ENCODE measurements at places on chromosomes 11 and 22.

DNA sequence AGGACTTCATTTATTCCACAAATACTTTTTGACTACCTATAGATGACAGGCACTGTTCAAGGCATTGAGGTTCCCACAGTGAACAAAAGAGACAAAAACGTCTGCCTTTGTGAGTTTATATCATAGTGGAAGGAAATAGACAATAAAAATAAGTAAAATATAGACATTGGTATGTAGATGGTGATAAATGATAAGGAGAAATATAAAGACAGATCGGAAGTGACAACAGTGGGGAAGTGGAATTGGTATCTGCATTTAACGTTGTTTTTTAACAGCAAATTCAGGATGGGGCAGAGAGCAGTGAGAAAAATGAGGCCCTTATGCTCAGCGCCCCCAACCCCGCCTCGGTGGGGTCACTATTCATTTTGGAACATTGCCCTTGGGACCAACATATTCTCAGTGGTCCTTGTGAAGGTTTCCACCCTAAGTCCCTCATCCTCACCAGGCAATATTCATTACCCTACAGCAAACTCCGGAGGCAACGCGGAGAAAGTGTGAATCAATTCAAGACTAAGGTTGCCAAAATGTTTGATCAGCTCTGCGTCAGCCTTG, 627 bp upstream of the PEX26 start:
- no peak for DNase-seq

- no peak for DNase-seq
Observed at GRCh38 chr11:6225896-6226295, 8.5 kb downstream of the FHIP1B start.

GRCh38 chr11:10778217-10778970, 27.3 kb downstream of the CTR9 start:
- no peak for DNase-seq

GRCh38 chr11:15406851-15407351, 292.2 kb downstream of the INSC start:
- DNase-seq, result no peak

DNA sequence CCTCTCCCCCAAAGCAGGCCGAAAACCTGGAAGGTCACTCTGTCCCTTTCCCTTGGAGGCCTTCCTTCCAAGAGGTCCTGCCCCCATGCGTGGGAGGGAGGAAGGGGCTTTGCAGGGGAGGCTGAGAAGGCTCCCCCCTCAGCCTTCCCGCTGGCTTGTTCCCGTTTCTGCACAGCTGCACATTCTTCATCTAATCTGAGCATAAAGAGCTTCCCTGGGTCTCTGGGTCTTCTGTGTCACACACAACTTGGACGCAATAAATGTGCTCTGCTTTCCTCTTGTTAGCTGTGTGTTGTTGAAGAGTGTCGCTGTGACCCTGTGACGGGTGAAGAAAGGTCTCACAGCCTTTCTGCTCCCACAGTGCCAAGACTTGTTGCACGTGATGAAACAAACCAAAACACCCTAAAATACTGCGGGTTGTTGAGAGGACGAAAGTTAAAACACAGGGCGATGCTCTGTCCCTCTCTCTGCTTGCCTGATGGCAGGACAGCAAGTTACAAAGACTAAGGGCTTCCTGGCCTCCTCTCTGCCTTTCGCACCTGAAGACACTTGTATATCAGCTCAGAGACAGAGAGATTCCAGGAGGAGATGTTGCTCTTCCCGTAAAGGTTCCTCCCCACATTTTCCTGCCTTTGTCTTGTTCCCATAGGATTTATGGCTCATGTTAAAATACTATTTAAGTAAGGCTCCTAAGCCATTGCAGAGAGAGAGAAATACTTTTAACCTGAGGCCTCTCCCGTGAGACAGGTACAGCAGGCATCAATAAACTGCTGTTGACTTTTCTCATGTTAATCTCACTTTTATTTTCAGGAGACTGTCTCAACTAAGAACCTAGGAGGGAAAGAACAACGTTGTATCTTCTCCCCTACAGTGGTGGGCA, 15.4 kb upstream of the IFITM3 start:
- no peak for DNase-seq

DNA sequence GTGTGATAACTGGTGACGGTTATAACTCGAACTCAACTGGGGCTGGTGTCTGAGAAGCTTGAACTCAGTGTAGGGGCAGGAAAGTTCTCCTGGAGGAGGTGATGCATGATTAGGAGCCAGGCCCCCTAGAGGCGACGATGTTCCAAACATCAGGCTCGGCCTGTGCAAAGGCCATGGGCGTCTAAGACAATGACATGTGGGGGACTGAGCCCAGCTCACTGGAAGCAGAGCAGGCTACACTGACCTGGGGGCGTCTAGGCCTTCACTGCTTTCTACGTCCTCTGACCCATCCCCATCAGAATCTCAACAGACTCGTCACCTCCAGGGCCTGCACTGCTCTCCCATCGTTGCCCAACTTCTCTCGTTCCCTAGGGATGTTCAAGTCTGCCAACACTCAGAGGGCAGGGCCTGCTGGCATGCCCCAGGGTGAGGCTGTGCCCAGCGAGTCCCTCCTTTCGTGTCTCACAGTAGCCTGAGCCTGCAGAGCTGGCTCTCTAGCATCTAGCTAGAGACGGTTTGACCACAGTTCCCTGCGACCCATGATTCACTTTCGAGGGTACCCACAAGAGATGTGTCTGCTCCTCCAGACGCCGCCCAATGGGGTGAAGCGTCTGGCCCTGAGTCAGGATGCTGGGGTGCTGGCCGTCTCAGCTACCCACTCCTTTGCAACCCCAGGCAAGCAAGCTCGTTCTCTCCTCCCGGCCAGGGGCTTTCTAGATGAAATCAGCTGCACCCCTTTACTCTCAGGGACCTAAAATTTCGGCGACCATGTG, 1.1 kb upstream of the ATG16L2 start:
- DNase-seq, result peak; percentile 37

DNA sequence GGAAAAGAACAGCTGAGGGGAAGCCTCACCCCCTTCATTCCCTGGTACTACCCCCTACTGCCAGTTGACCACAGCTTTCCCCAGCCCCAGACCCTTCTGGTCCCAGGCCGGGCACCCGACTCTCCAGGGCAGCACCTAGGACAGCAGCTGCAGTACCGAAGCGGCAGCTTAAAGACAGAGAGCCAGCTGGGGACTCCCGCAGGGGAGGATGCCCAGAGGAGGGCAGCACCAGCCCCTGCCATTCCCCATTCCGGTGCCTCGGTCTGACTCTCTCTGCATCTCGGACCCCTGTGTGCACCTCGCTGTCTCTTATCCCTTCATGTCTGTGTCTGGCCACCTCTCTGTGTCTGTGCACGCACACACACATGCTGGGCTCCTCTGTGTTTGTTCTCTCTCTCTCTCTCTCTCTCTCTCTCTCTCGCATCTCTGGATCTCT, 9.4 kb downstream of the IGSF9B start:
- DNase-seq, result no peak

DNA sequence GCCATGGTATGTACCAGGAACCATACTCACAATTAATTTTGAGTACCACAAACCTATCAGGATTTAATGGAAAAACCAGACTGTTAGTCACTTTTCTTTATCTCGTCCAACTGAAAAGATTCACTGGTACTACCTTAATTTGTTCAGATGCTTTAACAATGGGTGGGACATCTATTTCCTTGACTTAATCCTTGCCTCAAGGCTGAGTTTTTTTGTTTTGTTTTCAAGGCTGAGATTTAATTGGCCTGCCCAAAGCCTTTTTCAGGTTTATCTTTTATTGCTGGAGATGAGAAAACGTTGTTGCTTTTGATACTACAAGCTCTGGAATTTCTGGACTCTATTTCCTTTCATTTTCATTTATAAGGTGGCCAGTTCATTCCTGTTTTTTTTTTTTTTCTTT, 50.4 kb downstream of the NELL1 start:
- no peak for DNase-seq

- no peak for DNase-seq
Observed at GRCh38 chr11:63795066-63795465, 18.2 kb upstream of the SPINDOC start.

DNA sequence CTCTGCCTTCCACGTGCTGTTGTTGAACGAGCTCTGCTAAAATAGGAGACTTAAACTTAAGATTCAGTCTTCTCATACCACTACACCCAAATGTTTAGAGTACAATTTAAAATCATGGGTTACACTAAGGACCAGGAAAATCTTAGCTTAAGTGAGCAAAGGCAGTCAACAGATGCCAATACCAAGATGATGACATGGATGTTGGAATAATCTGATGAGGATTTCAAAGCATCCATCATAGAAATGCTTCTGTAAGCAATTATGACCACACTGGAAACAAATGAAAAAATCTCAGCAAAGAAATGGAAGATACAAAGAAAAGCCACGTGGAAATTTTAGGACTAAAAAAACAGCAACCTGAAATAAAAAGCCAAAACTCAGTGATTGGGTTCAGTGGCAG, 109.8 kb downstream of the ATXN10 start:
- DNase-seq, result no peak

GRCh38 chr11:17810041-17810440, 75.5 kb downstream of the KCNC1 start:
- no peak for DNase-seq

DNA sequence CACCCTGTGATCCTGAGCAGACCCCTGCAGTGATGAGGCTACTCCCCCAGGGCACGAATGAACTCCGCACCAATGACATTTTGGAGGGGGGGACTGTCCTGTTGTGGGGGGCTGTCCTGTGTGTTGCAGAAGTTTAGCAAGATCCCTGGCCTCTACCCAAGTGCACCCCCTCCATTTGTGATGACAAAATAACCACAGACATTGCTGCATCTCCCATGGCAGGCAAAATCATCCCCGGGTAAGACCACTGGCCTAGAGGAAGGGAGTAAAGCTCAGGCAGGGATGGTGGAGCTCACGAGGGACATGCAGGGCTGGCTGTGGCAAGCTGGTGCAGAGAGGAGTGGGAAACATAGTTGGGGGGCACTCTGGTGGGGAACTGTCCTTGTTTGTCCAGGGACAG, 40.6 kb downstream of the NECTIN1 start:
- DNase-seq, result no peak

DNA sequence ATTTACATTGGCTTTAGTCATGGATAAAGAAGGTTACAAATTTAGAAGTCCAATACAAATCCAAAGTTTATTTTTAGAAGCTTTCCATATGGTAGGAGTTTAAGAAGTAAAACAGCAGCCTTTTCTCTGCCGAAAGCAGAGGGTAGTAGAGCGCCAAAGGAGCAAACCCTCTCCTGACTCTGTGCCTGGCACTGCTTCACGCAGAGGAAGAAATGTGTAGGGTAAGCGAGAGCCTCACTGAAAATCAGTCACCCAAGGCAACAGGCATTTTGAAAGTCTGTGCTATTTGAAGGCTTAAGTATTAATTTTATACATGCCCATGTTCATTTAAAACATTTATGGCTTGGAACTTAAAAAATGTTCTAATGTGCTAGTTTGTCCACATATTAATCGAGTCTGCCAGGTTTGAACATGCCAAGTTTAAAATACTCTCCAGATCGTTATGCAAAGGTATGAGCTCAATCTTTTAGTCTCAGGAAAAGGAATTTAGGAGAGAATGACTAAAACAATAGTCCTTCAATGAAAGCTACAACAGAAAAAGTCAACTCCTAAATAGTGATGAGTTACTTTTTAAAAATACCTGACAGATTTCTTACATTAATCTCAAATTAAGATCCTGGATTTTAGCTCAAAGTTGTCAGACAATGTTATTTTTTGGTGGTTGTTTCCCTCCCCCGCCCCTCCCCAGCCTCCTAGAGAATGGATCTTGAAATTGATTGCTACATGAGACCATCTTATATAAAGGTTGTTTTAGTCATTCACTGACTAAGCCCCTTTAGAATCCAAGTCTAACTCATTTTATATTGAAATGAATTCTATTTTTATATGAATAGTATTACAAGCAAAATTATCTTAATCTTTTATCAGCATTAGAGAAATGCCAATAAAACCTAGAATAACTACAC, 38.7 kb downstream of the MRTFA start:
- DNase-seq, result no peak

- no peak for DNase-seq
Observed at GRCh38 chr11:63914896-63915691, 1.9 kb downstream of the RCOR2 start.

DNA sequence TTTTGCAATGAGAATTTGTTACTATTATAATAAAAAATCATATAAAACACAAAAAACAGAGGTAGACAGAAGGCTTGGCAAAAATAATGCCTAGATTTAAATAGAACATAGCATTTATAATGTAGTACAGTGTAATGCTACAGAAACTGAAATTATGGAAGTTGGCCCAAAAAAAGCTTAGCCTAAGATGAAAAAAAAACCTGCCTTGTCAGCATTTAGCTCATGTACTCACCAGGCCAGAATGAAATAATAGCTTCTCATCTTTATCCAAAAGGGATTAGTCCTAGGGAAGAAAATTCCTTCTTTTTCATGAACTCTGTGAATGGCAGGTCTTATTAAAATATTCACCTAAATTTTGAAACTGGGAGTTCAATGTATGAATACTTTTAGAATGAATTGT, 951.1 kb downstream of the LRRC4C start:
- DNase-seq, result no peak

GRCh38 chr11:77197626-77198320, 69.7 kb downstream of the MYO7A start:
- DNase-seq, result no peak

- DNase-seq, result peak; percentile 8
Observed at GRCh38 chr11:17528181-17528691, 16.0 kb downstream of the USH1C start.

DNA sequence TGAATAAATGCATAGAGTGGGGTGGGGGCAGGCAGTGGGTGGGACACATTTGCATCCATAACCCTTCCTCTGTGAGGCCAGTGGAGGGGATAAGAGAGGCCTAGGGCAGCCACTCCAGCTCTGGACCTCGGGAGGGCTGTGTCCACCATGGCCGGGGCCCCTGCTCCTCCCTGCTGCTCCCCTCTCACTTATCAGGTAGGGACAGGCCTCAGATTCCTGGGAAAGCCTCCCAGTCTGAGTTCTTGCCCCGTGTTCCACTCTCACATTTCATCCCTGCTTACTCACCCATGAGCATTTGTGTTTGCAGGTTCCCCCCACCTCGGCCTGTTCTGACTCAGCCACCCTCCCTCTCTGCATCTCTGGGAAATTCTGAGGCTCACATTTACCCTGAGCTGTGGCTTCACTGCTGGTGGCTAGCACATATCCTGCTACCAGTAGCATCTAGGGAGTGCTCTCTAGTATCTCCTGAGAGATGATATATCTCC, 128.7 kb upstream of the TOP3B start:
- no peak for DNase-seq

GRCh38 chr22:22946131-22946530, 58.5 kb downstream of the IGLL5 start:
- DNase-seq, result no peak

GRCh38 chr11:61377461-61378160, 14.8 kb upstream of the TMEM216 start:
- no peak for DNase-seq
